Epithelial cell of alveolus of lung (primary cell): ENCODE measurements at places on chromosomes 12 and 14. TPM values are rescaled to one million over a fixed set of nuclear protein-coding genes. Genes with fewer than 3 reads are reported as not detected.

Gene OR6J1
- total RNA-seq, result not detected in 2 replicates

Gene LIN52
- 3.8 and 4.5 TPM in 2 replicates for total RNA-seq

Gene KRT74
- not detected in 2 replicates for total RNA-seq

Gene RERG
- total RNA-seq, result 0.26 and 2.0 TPM in 2 replicates

Gene FAIM2
- 3.5 and 15.8 TPM in 2 replicates for total RNA-seq

Gene ZFP36L1
- total RNA-seq, result 116 and 138 TPM in 2 replicates

Gene IL22
- not detected in 2 replicates for total RNA-seq

Gene ENDOU
- total RNA-seq, result not detected in 2 replicates

Gene NEUROD4
- total RNA-seq, result not detected in 2 replicates

Gene RASSF8
- 24.6 and 37.9 TPM in 2 replicates for total RNA-seq

Gene MEG3
- total RNA-seq, result 23.8 and 75.1 TPM in 2 replicates

Gene OLR1
- 4.0 and 10.1 TPM in 2 replicates for total RNA-seq

Gene SRRM4
- total RNA-seq, result not detected in 2 replicates

Gene RASSF9
- 0.08 and 1.0 TPM in 2 replicates for total RNA-seq

Gene HOXC9
- total RNA-seq, result 1.0 and 1.4 TPM in 2 replicates
